ENCODE measurements at places on chromosomes 6 and 20.

DNA sequence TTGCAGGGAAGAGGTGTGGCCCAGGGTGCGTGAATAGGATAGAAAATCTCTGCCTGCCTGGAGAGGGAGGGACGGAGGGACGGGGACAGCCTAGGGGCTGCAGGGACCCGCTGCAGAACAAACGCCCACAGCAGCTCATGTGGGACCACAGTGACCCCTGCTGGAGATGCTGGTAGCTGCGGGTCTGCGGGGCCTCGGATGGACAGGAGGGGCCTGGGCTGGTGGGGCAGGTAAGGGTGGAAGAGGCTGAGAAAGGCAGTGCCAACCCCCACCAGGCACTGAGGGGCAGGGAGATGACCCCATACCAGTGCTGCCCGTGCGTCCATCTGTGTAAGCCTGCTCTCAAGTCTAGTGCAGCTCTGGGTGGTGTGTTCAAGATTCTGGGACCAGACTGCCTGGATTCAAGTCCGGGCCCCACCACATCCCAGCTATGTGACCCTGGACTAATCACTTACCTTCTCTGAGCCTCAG, 39.4 kb downstream of the KIAA1755 start:
- peak; percentile 70 for DNase-seq

- no peak for DNase-seq
Measured at GRCh38 chr20:63939061-63939935, 16.9 kb downstream of the UCKL1 start.

DNA sequence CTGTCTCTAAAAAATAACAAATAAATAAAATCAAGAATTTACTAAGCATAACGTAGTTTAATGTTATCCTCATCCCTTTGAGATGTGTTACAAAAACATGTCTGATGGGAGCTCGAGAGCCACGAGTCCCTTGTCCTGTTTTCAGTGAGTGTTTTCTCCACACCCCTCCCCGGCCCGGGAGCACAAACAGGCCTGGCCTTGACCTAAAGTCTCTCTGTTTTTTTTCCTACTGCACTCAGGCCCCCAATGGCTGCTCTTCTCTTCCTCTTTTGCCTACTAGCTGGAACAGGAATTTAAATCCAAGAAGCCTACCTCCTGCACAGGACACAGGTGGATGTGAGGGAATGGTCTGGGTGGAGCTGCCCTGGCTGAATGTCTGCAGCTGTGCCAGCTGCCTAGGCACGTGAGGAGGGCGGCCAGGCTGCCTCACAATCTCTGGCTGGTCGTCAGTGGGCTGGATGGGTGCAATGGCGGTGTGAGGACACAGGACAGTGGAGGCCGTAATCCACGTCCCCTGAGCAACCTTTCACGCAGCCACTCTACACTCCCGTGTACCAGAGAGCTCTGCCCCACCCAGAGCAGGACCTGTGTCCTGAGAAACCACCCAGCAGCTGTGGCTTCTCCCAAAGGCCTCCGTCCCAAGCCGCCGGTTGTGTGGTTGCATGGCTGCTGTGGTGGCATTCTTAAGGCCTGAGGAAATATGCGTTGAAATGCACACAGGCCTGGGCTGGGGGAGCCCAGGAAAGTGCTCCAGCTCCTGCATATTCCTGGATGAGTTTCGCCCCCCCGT, 117.5 kb downstream of the FAM120B start:
- DNase-seq: no peak

DNA sequence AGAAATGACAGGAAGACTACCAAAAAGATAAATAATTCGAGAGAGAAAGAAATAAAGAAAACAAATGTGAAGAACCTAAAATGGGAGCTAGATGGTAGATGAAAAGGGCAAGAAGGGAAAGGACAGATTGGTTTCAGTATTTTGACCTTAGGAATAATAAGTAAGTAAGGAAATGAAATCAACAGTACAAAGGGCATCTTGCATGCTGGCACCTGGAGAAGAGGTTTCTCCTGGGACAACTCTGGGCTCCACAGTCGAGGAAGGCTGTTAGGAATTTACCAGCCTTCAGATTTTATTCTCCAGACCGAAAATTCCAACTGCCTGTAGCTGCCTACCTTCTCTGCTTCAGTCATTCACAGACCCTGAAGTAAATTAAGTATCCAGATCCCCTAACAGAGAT, 80.5 kb downstream of the SMLR1 start:
- no peak for DNase-seq

DNA sequence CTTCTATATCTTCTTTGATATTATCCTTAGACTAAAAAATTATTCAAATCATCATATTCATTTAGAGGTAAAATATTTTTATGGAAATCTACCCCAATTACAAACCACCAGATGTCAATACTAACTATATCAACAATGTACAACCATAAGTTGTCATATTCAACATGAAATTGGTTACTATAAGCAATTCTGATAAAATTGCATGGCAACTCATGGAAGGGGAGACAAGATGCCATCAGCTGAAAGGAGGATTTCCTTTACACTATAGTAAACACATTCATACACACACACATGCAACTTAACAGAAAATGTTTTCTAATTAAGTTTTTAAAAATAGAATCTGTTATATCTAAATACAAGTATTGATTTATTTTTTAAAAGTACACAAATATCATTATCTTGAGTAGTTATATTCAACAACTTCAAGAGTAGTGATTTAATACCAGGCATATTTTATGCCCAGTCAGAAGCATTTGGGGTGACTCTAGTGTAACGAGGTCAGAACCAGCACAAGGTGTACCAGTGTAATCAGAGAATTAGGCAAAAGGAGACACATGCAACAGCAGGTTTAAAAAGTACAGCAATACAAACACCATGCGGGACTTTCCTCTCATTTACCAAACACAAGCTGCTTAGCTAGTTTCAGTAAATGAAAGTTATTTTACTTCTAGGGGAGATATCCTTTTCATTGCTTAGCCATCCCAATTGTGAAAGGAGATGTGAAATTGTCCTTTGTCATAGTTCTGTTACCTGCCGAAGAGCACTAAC, 1.0 kb downstream of the FILIP1 start:
- DNase-seq: no peak

DNA sequence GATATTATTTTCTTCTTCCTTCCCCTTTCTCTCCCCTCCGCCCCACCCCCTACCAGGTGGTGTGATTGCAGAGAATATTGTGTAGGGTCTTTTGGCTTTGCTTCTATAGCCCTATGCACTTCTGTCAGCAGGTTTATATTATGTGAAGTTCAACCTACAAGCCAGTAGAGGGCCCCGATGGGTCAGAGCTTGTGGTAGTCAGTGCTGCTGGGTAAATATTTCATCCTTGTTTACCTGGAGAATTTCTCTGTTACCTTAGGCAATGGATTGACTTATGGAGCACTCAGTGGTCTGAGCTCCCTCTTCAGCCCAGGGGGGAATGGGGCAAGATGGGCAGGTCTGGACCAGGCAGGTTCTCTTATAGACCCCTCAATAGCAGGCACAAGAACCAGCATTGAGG, 720.9 kb downstream of the GRIK2 start:
- DNase-seq: peak; percentile 24

DNA sequence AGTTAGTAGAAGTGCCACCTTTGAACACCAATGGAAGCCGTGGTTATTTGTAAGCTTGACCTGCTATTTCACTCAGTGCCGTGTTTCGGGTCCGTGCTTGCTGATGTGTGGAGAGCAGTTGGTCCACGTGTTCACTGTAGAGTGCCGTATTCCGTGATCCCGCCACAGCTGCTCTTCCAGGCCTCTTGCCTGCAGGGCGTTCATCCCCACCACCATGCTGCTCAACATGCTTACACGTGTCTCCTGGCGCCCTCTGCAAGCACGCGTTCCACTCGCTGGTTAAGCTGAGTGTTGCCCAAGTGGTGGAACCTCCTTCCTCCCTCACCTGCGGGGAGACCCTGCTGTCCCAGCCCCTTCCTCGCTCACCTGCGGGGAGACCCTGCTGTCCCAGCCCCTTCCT, 28.0 kb upstream of the DACT2 start:
- DNase-seq: no peak

GRCh38 chr6:7899101-7899888, 11.3 kb downstream of the TXNDC5 start:
- DNase-seq: no peak

DNA sequence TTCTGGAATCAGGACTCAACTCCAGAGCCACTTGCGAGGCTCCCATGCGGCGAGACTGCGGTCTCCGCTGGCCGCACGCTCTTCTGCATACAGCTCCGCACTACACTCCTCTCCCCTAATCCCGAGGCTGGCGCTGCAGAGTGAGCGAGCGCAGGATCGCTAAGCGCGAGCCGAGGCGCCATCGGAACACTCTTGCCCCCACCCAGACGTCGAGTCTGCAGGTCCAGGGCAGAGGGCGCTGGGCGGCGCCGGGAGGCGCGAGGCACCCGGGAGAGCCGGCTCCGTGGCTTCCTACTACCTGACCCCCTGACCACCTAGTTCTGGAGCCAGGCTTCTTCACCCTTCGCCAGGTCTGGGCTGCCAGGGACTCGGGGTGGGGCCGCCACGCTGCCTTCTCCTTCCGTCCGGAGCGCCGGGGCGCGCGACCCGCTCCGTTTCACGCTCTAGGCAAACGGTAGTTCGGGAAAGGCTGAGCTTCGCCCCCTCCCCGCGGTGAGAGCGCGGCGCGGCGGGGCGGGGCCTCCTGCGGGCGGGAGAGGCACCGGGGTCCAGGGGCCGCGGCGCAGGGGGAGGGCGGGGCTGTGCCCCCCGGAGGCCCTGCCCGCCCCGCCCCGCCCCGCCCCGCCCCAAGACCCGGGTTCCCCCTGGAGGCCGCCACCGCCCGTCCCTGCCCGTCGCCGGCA, 5.4 kb upstream of the TUBB2A start:
- DNase-seq: peak; percentile 88

GRCh38 chr6:157723376-157723775, 99.7 kb upstream of the SNX9 start:
- no peak for DNase-seq

GRCh38 chr6:116111552-116112528, 11.2 kb downstream of the NT5DC1 start:
- DNase-seq: no peak

GRCh38 chr20:18430172-18430826, 36.5 kb downstream of the DZANK1 start:
- DNase-seq: no peak

DNA sequence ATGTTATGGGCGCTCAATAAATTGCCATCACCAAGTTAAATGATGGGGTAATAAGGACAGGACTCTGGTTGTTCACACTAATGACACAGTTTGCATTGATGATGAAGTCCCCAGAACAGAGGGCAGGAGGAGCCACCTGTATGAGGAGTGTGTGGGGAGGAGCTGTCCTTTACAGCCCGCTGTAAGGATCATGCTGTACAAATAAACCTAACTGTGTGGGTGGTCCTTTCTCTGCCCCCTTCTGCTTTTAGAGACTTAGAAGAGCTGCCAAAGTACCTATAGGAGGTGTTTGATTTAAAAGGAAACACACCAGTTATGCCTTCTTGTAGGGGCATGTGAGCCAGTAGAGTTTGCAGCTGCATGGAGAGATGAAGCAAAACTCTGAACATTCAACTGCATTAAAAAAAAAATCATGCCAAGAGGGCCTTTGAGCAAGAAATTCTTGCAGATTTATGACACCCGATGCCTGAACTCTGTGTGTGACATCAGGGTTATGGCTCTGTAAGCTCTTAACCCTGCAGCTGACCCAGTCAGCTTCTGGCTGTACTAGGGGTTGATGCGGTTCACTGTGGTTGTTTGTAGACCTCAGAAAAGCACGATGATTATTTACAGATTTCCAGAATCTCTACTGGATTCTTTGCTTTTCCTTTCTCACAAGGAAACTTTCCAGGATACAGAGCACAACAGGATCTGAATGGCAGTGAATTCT, 67.4 kb downstream of the UST start:
- DNase-seq: no peak

DNA sequence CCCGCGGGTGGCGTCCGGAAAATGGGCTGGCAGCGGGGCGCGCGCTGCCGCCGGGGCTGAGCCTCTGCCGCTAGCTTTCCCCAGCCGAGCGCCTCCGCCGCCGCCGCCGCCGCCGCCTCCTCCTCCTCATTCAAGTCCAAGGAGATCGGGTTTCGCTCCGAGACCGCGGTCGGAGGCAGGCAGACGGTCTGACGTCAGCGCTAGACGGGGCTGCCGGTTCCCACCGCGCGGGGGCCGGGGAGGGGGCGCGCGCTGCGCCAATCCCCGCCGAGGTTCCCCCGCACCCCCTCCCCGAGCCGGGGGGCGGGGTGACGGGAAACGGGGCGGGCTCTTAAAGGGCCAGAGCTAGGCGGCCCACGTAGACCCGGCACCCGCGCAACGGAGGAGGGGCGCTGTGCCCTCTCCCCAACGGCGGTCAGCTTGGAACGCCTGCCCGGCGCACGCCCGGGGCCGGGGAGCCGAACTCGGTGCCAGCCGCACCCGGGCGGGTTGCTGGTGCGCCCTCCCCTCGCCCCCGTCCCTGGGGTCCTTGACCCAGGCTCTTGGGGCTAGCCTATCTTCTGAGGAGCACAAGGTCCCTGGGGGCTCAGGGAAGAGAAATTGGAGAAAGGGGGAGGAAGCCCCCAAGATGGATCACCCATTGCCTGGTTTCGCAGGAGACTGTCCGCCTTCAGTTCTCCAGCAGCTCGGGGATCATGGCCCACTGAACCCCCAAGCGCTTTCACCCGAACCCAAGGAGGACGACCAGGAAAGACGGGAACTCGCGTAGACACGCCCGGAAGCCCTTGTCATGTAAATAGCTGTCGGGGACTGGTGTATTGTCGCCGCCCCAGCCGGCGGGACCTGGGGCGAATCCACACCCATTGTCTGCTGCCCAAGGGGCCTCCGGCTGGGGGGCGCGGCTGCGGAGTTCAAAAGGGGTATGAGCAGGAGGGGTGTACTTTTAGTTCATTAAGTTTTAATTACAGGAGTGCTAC, at the start of gene PMEPA1:
Gene PMEPA1 (minus strand): TSS at position 193 of the 977 bp plus-strand sequence. CDS start 433 bp downstream, outside the sequence.
- DNase-seq: peak; percentile 95

DNA sequence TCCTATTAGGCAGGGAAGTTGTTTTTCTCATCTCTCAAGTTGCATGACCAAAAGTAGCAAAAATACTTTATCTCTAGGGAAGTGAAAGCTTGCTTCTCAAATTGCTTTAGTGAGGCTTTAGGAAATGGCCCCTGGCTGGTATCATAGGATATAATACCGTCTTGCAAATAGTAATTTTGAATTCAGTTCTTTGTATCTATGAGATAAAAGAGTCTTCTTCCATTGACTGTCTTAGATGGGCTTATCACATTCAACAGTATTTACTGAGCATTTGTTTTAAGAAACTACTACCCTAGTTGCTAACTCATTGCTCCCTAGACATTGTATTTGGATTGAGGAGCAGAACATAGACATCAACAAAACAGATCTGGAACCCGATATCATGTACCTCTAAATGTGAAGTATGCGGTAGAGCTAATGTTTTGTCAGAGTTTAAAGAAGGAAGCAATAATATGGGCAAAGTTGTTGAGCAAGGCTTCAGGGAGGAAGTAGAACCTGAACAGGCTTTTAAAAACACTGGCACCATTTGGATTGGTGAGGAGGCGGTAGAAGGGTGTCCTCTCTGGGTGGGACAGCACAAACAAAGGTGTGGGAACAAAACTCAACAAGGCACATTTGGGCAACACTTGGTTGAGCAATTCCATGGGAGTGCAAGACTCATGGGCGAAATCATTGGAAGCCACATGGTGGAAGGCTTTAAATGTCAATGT, 101.5 kb downstream of the SGK1 start:
- DNase-seq: no peak
